ENCODE measurements at places on chromosomes 13 and 19. TPM values are rescaled to one million over a fixed set of nuclear protein-coding genes. Genes with fewer than 3 reads are reported as not detected.

Gene ZNF534
- total RNA-seq, result not detected

Gene GAPDHS
- total RNA-seq, result not detected

Gene PTGER1
- total RNA-seq, result 0.43 TPM

Gene CCDC169
- total RNA-seq, result not detected

GRCh38 chr19:9321338-9321737 lies 2.6 kb upstream of the ZNF559 start:
- H3K4me3 ChIP-seq, result no peak overlapping the region
- H3K27ac ChIP-seq, result no peak overlapping the region

GRCh38 chr19:2144190-2144589 lies 7.2 kb downstream of the AP3D1 start:
- peaks cover 32% of the 10 kb centered on the region for H3K4me1 ChIP-seq
- H3K27me3 ChIP-seq, result no peaks in the 10 kb centered on the region
- no peak for DNase-seq

Gene MIER2
- 20.4 TPM for total RNA-seq

Gene RASIP1
- total RNA-seq, result 0.72 TPM

DNA sequence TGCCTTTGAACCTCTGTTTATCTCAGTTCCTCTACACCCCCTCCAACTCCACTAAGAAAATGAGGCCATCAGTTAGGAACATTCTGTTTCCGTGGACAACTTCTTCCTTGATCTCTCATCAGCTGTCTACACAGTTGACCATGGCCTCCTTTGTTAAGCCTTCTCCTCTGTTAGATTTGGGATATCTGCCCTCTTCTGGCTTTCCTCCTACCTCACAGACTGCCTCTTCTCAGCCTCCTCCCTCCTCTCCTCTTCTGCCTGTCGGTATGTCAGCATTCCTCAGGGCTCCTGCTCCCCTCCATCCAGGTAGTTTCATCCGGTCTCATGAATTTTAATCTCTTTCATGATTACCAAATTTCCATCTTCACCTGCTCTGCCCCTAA lies 454.9 kb downstream of the FOXO1 start:
- peaks cover 4% of the 10 kb centered on the region for H3K36me3 ChIP-seq
- no peak overlapping the region for H3K27ac ChIP-seq
- no peak overlapping the region for H3K4me3 ChIP-seq
- no peak for DNase-seq
- H3K4me1 ChIP-seq, result peaks cover 32% of the 10 kb centered on the region

DNA sequence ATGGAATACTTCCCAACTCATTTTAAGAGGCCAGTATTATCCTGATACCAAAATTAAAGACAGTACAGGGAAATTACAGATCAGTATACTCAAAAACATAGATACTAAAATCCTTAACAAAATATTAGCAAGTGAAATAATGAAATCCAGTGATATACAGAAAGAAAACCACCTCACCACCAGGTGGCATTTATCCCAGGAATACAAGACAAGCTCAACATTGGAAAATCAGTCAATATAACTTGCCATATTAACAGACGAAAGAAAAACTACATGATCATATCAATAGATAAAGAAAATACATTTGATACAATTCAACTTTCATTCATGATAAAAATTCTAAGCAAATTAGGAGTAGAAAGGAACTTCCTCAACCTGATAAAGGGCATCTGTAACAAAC lies 6.7 kb upstream of the GNA15 start:
- peaks cover 28% of the 10 kb centered on the region for H3K4me1 ChIP-seq
- no peak overlapping the region for H3K4me3 ChIP-seq
- H3K36me3 ChIP-seq, result no peaks in the 10 kb centered on the region
- no peaks in the 10 kb centered on the region for H3K27me3 ChIP-seq
- peak; percentile 26 for DNase-seq

DNA sequence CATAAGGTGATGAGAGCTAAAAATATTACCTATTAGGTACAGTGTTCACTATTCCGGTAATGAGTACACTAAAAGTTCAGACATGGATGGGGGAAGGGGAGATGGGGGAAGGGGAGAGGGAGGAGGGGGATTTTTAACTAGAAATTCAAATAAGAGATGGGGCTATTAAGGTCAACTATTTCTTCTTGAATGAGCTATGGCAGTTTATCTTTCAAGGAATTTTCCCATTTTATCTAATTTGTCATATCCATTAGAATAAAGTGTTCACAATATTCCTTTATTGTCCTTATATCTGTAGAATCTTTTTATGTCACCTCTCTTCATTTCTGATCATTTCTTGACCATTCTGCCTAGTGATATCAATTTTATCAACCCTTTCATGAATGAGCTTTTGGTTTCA lies 362.4 kb downstream of the SUCLA2 start:
- H3K36me3 ChIP-seq, result no peaks in the 10 kb centered on the region
- H3K4me1 ChIP-seq, result no peaks in the 10 kb centered on the region
- no peaks in the 10 kb centered on the region for H3K27me3 ChIP-seq
- DNase-seq, result no peak

DNA sequence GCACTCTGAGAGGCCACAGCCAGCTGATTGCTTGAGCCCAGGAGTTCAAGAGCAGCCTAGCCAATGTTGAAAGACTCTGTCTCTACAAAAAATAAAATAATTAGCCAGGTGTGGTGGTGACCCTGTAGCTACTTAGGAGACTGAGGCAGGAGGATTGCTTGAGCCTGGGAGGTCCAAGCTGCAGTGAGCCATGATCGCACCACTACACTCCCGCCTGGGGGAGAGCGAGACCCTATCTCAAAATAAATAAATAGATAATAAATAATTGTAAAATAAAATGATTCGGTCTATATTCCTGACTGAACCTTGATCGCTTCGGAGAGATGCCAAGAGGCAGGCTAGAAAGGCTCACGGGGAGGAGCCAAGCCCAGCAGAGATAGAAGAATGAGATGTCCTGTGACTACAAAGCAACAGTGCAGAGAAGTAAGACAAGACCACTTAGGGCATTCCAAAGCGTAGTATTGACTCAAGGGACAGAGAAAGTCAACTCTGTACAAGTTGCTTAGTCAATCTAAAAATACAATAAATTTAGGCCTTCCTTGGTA lies 12.8 kb downstream of the SHISA2 start:
- no peak overlapping the region for H3K4me3 ChIP-seq
- H3K36me3 ChIP-seq, result no peaks in the 10 kb centered on the region
- DNase-seq, result no peak
- H3K27me3 ChIP-seq, result no peaks in the 10 kb centered on the region
- H3K4me1 ChIP-seq, result peaks cover 3% of the 10 kb centered on the region
- H3K27ac ChIP-seq, result no peak overlapping the region

Gene LRP3
- 0.31 TPM for total RNA-seq

- H3K27ac ChIP-seq, result no peak overlapping the region
- H3K4me1 ChIP-seq, result no peaks in the 10 kb centered on the region
- no peaks in the 10 kb centered on the region for H3K36me3 ChIP-seq
- no peak for DNase-seq
- H3K27me3 ChIP-seq, result no peaks in the 10 kb centered on the region
- H3K4me3 ChIP-seq, result no peak overlapping the region
Measured at GRCh38 chr13:35909091-35909490, 222.1 kb downstream of the DCLK1 start.

DNA sequence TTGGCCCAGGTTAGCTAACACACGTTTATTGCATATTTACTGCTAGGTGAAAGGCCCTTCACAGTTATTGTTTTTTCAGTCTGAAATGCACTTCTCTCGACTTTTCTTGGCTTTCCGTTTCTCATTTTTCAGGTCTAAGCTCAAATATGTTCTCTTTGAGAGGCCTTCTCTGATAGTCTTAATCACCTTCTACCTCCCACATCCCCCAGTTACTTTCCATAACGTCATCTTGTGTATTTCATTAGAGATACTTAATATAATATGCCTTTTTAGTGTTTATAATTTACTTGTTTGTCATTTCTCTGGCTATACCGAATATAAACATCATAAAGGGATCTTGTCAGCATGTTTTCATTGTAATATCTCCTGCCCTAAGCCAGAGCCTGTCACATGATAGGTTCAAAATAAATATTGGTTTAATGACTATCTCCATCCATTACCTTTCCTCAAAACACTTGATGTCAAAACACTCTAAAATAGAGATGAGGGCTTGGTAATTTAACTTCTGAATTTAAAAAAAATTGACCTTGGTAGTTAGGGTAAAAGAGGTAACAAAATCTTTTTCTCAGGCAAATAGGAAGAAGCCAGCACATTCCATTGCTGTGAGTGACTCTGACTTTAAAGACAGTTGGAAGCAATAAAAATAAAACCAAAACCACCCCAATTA lies 168.6 kb upstream of the RFC3 start:
- H3K27me3 ChIP-seq, result peaks cover 14% of the 10 kb centered on the region
- H3K4me1 ChIP-seq, result peaks cover 19% of the 10 kb centered on the region
- H3K4me3 ChIP-seq, result no peak overlapping the region
- DNase-seq, result no peak
- H3K27ac ChIP-seq, result no peak overlapping the region

DNA sequence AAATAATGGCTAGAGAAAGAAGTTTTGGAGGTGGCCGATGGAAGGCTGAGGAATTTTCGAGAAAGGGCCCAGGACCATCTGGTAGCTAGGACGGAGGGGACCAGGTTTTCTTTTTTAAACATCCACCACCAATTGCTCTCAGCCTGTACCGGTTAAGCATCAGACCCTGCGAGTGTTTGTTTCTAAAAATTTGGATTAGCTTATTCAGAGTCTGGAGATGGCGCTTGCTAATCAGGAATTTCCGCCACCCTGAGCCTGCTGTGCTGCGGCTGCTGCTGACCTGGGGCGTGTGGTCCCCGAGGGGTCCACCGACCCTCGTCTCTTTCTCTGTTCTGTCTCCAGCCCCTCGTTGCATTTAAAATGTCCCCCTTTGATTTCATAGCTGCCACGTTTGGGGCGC lies 2.0 kb downstream of the UHRF1 start:
- H3K4me3 ChIP-seq, result peak overlapping the region; percentile 95
- peaks cover 58% of the 10 kb centered on the region for H3K4me1 ChIP-seq
- peaks cover 60% of the 10 kb centered on the region for H3K36me3 ChIP-seq
- H3K27me3 ChIP-seq, result no peaks in the 10 kb centered on the region

- DNase-seq, result no peak
- H3K27ac ChIP-seq, result no peak overlapping the region
- peaks cover 28% of the 10 kb centered on the region for H3K4me1 ChIP-seq
- peaks cover 5% of the 10 kb centered on the region for H3K27me3 ChIP-seq
Measured at GRCh38 chr19:49413348-49413747, 9.9 kb downstream of the PTH2 start.

Gene MEIOSIN
- total RNA-seq, result not detected

Gene TGFBR3L
- total RNA-seq, result 5.1 TPM

Gene MAMSTR
- total RNA-seq, result 0.56 TPM

Gene SIGLEC9
- 0.65 TPM for total RNA-seq

GRCh38 chr13:96615252-96615651 lies 379.0 kb downstream of the OXGR1 start:
- H3K36me3 ChIP-seq, result no peaks in the 10 kb centered on the region
- H3K4me1 ChIP-seq, result no peaks in the 10 kb centered on the region
- H3K4me3 ChIP-seq, result no peak overlapping the region
- no peak overlapping the region for H3K27ac ChIP-seq
- DNase-seq, result no peak

Gene PRR19
- total RNA-seq, result 0.38 TPM

- H3K27ac ChIP-seq, result no peak overlapping the region
- H3K4me3 ChIP-seq, result no peak overlapping the region
- no peaks in the 10 kb centered on the region for H3K27me3 ChIP-seq
- peaks cover 9% of the 10 kb centered on the region for H3K36me3 ChIP-seq
Measured at GRCh38 chr19:48095612-48096175, 14.9 kb downstream of the PLA2G4C start.

Gene NAPSA
- 20.0 TPM for total RNA-seq

DNA sequence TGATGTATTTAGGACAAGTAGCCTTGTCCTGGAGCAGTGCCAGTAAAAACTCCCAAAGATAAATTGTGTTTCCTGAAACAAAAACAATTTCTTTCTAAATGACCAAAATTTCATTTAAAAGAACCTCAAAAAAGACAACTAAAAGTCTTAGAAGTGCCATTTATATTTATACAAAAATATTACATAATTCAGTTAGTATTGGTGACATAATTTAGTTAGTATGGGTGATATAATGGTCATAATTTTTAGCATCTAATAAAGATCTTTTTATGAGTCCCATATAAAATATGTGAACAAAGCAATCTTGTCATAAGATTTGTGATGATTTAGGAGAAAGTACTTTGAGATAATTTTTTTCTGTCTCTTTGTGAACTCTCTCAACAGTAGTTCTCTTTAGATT lies 76.0 kb downstream of the ELF1 start:
- H3K4me1 ChIP-seq, result peaks cover 27% of the 10 kb centered on the region
- H3K4me3 ChIP-seq, result no peak overlapping the region
- peak overlapping the region; percentile 32 for H3K27ac ChIP-seq
- H3K36me3 ChIP-seq, result peaks cover 62% of the 10 kb centered on the region

DNA sequence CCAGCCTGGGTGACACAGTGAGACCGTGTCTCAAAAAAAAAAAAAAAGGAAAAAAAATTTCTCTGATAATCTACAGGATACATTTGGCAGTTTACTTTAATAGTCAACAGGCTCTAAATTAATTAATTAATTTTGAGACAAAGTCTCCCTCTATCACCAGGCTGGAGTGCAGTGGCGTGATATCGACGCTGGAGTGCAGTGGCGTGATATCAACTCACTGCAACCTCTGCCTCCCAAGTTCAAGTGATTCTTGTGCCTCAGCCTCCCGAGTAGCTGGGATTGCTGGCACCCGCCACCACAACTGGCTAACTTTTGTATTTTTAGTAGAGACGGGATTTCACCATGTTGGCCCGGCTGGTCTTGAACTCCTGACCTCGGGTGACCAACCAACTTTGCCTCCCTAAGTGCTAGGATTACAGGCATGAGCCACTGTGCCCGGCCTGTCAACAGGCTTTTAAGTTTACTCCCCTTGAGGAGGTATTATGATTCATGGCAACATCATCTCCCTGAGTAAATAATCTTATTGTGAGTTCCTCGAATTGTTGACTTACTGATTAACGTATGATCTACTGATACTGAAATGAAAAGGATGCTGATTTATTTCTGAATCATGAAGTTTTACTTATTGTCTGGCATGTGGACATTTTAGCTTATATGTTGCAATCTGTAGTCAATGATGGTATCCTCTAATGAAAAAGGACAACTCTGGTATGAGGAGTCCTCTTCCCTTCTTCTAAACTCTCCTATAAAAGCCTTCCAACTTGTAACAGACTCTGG lies 21.3 kb upstream of the MTRF1 start:
- H3K36me3 ChIP-seq, result peaks cover 1% of the 10 kb centered on the region
- H3K4me3 ChIP-seq, result no peak overlapping the region
- DNase-seq, result no peak
- peaks cover 25% of the 10 kb centered on the region for H3K4me1 ChIP-seq

GRCh38 chr13:34335014-34336007 lies 517.4 kb downstream of the RFC3 start:
- H3K4me1 ChIP-seq, result no peaks in the 10 kb centered on the region
- DNase-seq, result no peak
- H3K4me3 ChIP-seq, result no peak overlapping the region
- H3K27me3 ChIP-seq, result no peaks in the 10 kb centered on the region
- H3K27ac ChIP-seq, result no peak overlapping the region

Gene KLK4
- not detected for total RNA-seq

Gene CNN2
- 97.4 TPM for total RNA-seq

GRCh38 chr13:49210669-49211068 lies 9.5 kb upstream of the MLNR start:
- no peak overlapping the region for H3K4me3 ChIP-seq
- H3K4me1 ChIP-seq, result peaks cover 13% of the 10 kb centered on the region
- H3K27ac ChIP-seq, result no peak overlapping the region
- H3K27me3 ChIP-seq, result no peaks in the 10 kb centered on the region
- peaks cover 19% of the 10 kb centered on the region for H3K36me3 ChIP-seq
